Stimulated activated CD4-positive, alpha-beta T cell treated with anti-CD3 and anti-CD28 coated beads, Interleukin-12 subunit alpha, Interleukin-12 subunit beta, amount 100 ng/mL, for 24 hours (primary cell): ENCODE measurements at places on chromosomes 1 and 21.
A peak's percentile ranks its signal among the peaks of the same experiment; 100 is the strongest.

- DNase-seq = no peak
Observed at GRCh38 chr21:34871026-34871908, 177.8 kb downstream of the RUNX1 start.

DNA sequence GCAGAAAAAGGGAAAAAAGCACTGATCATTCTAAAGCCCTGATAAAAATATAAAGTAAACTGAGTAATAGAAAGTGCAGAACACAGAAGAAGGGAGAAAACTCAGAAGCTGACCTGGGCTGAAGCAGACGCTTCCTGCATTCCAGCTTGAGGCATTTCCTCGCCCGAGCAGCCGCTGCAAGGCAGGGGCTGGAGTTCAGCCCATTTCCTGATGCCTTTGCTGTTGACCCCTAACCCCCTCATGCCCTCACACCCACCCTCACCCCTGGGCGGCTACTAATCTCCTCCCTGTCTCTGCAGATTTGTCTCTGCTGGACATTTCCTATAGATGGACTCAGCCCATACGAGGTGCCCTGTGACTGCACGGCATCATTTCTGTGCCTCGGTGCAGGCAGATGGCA, 227.8 kb downstream of the NPHP4 start:
- no peak for DNase-seq

GRCh38 chr1:97796711-97797110, 124.1 kb downstream of the DPYD start:
- DNase-seq = no peak

- DNase-seq = no peak
Observed at GRCh38 chr21:33974513-33975468, 59.2 kb upstream of the ATP5PO start.

DNA sequence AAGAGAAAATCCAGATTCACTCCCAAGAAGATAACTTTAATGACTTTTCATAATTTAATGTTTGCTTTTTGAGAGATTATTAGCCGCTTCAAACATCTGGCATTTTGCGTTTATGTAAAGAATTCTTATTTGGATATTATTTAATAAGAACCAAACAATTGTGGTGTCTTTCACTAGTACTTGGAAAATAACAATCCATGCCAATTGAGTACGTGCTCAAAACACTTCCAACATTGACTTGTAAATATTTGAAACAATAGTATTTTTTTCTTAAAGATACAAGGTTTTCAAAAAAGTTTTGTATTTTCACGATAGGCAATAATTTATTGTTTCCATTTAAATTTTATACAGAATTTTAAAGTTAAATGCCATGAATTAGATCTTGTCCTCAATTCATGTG, 498.7 kb downstream of the AMY1C start:
- DNase-seq = no peak

- DNase-seq = no peak
Observed at GRCh38 chr1:6424000-6424565, 493 bp upstream of the ESPN start.

DNA sequence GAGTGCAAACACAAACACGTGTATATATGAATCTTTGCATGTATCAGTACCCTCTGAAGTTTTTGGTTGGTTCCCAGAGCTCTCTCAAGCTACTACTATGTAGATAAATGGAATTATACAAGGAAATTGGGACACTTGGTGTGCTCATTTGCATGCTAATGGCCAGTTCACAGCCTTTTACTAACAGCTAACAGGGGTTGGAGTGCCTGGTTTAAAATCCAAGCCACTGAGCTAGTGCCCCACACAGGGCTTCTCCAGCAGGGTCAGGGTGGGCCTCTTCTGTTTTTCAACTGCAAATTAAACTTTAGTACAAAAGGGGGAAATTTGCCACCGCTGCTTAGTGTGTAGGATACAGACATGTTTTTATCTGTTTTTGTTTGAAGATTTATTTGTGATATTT, 121.0 kb downstream of the ATP5PO start:
- DNase-seq = no peak

- no peak for DNase-seq
Observed at GRCh38 chr1:171869097-171869496, 27.8 kb downstream of the DNM3 start.

GRCh38 chr1:77438236-77438913, 156.6 kb downstream of the AK5 start:
- no peak for DNase-seq

DNA sequence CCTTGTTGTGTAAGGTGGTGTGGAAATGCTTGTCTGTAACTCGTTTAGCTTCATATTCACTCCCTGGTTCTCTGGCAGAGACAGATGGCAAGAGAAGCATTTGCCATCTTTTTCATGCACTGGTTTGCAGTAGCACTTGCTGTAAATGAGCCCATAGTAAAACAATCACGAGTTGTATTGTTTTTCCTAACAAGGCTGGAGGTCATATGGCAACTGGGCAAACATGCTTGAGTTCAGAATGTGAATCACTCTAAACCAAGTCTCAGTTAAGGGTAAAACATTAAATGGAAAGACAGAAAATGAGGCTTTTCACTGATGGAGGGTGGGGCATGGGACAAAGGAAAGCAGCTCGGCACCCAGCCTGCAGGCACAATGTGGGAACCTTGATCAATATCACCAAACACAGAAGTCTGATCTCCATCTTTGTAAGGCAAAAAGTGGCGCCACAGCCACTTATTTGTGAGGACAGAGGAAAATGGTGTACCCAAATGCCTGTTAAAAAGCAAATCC, 26.5 kb upstream of the LPAR3 start:
- no peak for DNase-seq

GRCh38 chr1:81714636-81715035, 86.1 kb upstream of the ADGRL2 start:
- DNase-seq = no peak

GRCh38 chr1:167272369-167272957, 51.8 kb downstream of the POU2F1 start:
- DNase-seq = no peak

- DNase-seq = peak; percentile 48
Observed at GRCh38 chr1:19209439-19209989, 552 bp downstream of the UBR4 start.

GRCh38 chr1:106435269-106435668, 621.2 kb upstream of the PRMT6 start:
- DNase-seq = no peak

GRCh38 chr1:88022516-88022915, 661.6 kb upstream of the PKN2 start:
- DNase-seq = no peak

DNA sequence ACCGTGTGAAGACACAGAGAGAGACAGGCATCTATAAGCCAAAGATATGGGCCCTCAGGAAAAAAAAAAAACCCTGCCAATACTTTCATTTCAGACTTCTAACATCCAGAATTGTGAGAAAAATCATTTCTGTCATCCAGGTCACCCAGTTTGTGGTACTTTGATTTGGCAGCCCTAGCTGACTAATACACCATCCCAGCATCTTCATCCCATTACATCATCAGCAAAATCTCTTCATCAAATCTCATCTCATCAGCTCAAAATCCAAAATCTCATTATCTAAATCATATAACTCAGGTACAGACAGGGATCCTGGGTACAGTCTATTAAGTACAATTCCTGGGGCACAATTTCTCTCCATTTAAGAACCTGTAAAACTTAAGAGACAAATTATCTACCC, 51.9 kb upstream of the GJA8 start:
- no peak for DNase-seq

DNA sequence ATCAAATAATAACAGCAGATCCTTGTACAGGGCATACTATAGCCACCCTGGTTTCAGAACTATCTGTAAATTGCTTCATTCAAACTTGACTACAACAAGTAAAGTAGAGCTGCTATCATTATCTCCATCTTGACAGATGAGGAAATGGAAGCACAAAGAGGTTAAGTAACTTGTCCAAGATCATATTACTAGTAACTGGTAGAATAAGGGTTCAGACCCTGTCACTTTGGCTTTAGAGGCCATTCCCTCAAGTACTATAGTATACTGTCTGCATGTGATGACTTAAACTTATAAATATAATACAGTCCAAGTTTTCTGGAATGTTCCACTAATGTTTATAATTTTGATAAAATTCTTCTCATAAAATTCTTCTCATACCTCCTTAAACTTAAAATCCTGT, 24.8 kb downstream of the PGM1 start:
- no peak for DNase-seq

DNA sequence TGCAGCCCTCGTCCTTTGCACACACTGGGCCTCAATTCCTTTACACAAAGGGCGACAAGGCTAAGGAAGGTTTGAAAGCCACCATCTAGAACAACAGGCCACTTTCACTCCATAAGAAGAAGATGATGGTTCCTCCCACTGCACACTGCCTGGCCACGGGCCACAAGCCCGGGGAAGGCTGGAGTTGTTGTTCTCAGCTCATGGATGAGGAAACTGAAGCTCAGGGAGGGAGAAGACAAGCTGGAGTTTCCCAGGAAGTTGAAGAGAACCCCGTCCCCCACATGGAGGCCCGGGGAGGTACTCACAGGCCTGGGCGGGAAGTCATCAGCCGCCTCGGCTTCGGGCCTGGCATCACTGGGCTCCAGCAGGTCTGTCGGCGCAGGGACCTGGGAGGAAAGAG, 24.6 kb upstream of the DDOST start:
- DNase-seq = no peak

DNA sequence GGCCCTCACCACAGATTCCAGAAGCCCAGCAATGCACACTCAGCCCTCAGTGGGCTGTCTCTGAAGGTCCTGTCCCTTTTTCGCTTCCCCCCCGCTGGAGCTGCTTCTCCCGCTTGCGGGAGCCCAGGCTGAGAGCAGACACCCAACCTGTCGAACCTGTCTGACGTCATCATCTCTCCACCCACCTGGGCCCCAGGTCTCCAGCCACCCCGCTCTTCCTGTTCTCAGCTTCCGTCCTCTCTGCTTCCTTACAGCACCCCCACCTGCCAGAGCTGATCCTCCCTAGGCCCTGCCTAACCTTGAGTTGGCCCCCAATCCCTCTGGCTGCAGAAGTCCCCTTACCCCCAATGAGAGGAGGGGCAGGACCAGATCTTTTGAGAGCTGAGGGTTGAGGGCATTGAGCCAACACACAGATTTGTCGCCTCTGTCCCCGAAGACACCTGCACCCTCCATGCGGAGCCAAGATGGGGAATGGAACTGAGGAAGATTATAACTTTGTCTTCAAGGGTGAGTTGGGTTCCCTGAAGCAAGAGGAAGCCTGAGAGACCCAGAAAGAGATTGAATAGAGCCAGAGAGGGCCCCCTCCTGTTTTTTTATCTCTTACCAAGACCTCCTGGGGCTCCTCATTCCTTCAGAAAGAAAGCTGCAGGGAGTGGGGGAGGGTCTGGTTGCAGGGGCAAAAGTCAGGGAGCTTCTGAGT, at the start of gene RAB25:
Gene RAB25 (plus strand): TSS at position 224 of the 700 bp plus-strand sequence. CDS start 241 bp downstream, at position 465.
- no peak for DNase-seq

- DNase-seq = no peak
Observed at GRCh38 chr1:8285103-8285502, 32.8 kb upstream of the SLC45A1 start.

- no peak for DNase-seq
Observed at GRCh38 chr1:216805953-216806352, 82.7 kb upstream of the ESRRG start.

- DNase-seq = no peak
Observed at GRCh38 chr1:21843208-21843607, 31.1 kb downstream of the LDLRAD2 start.

- DNase-seq = no peak
Observed at GRCh38 chr1:62362926-62363325, 43.7 kb upstream of the KANK4 start.

DNA sequence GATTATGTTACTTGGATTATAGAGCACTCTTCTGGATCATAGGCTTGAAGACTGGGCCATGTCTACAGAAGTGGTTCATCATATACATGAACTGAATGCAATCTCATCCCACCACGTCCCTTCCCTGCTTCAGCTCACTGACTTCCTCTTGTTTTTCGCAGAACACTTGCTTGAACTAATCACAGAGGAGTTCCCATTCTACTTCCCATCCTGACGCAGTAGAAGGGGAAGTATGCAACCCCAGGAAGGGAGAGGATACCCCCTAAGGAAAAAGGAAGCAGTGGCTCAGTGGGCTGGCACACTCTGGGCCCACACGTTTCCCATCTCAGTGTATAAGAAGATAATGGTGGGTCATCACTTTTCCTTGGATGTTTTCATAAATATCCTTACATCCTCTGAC, 36.2 kb downstream of the CASQ2 start:
- DNase-seq = no peak

GRCh38 chr1:224378855-224379631, 22.4 kb downstream of the CNIH4 start:
- no peak for DNase-seq

DNA sequence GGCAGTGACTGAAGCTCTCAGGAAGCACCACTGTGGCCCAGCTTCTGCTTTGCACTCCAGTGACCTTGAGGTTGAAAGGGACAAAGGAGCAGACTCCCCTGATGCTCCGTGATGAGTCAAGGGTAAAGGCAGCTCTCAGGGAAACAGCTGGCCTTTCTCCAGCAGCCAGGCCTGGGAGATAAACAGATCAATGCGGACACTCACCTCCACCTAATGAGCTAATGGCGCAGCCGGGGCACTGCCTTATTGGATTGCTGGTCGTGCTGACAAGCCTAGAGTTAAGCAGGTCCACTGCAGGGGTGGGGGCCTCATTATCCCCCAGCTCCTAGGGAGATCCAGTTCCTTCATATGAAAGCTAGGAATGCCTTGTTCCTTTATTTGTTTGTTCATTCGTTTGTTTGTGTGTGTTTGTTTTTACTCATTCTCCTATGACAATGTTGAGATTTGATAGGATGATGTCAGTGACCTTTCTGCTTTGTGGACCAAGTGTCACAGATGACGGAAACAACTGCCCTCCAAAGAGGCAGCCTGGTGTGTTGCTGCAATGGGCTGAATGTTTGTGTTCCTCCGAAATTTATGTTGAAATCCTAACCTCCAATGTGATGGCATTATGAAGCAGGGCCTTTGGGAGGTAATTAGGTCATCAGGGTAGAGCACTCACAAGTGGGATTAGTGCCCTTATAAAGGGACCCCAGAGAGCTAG, 141.4 kb upstream of the BEND5 start:
- no peak for DNase-seq

- no peak for DNase-seq
Observed at GRCh38 chr1:156555715-156556114, 16.6 kb downstream of the IQGAP3 start.

DNA sequence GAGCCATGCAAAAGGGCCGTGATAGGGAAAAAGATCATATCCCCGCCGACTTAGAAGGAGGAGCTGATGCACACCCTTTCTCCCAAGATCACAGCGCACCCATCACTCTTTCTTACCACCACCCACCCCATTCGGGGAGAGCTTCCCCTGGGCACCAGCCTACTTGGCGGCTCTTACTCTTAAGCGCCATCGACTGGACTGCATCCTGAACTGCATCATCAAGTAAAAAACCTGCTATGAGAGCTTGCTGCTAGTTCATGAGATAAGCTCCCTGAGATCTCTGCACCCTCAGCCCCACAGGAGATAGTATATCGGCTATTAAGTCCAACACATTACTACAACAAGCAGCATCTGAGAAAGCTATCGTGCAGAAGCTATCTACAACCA, 125.1 kb downstream of the BARHL2 start:
- no peak for DNase-seq

GRCh38 chr1:65233782-65234181, 75.6 kb upstream of the DNAJC6 start:
- DNase-seq = no peak

- no peak for DNase-seq
Observed at GRCh38 chr1:213985209-213986019, 2.4 kb upstream of the PROX1 start.

GRCh38 chr1:30948278-30948677, 39.7 kb upstream of the SDC3 start:
- DNase-seq = no peak
